Type B pancreatic cell (in vitro differentiated cells): ENCODE measurements at places on chromosomes 7 and 10. TPM values are rescaled to one million over a fixed set of nuclear protein-coding genes. Genes with fewer than 3 reads are reported as not detected.

DNA sequence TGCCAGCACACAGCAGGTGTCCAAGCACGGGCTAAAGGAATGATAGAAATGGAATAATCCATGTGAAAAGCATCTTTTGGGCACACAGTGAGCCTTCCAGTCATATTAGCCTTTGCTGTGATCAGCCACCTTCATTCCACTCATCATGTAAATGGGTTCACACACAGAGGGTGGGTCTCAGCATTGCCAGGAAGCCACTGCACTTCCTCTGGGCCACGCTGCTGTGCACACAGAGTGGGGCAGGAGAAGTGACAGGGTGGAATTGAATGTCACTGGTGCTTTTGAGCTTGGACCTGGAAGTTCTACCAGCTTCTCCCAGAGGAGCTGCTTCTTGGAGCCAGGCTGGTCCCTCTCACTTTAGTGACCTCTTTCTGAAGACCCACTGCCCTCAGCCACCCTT, 203.5 kb downstream of the USP6NL start:
- no peak for DNase-seq

GRCh38 chr7:136911344-136911743, 42.9 kb downstream of the CHRM2 start:
- DNase-seq, result no peak

DNA sequence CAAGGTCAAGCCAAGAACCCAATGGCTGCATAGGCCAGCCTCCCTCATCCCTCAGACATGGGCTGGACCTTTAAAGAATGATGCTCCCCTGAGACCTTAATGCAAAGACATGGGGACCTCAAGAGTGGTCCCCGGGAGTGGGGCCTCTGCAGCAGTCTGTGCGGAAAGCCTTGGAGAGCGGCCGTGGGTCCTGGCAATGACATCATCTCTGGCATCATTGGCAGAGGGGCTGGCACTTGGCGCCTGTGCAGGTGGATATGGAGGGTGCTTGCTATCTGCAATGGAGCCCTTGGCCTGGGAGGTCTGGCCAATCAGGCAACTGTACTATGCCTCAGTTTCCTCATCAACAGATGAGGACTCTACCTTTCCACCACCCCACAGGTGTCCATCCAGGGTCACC, 365.5 kb upstream of the MKI67 start:
- no peak for DNase-seq

GRCh38 chr7:50359258-50359994, 54.9 kb downstream of the IKZF1 start:
- no peak for DNase-seq

Gene ZNF853
- 5.0 and 9.2 TPM in 2 replicates for total RNA-seq

DNA sequence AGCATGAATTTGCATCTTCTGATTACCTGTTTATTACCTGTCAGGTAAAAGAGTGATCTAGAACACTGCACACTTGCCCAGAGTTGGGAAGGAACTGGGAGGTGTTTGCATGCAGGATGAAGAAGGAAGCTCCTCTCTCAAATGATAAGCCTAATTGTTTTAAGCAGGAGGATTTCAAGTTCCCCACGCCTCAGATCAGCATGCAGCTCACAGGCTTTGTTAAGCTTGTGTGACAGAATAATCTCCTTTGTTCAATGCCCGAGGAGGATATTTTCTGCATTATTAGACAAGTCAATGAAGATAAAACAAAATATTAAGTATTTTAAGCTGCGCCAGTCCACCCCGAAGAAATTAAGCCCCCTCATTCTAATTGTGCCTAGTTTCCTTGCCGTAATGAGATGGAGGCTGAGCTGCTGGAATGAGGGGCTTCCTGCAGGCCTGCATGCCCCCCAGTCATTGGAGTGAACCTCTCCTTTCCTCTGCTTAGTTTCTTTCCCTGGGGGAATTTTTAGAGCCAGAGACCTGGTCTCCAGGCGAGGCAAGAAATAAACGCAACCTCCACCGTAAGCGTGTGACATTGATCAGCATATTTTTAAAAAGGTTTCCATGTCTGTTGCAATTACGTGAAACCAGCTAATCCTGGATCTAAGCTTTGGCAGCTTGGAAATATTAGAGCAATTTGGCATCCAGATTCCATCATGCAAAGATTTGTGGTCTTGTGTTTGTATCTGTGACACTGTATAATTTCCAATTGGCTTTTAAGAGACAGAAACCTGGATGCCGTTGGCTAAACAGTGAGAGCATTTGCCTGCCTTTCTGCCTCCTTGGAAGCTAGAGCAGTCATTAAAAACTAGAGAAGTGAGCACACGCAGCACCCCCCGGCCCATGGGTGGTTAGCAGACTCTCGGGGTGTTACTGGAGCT, 376.0 kb downstream of the GALNT17 start:
- DNase-seq, result no peak

Gene CUEDC2
- total RNA-seq, result 44.5 and 86.1 TPM in 2 replicates

GRCh38 chr10:70680899-70681730, 8.8 kb downstream of the ADAMTS14 start:
- DNase-seq, result no peak

DNA sequence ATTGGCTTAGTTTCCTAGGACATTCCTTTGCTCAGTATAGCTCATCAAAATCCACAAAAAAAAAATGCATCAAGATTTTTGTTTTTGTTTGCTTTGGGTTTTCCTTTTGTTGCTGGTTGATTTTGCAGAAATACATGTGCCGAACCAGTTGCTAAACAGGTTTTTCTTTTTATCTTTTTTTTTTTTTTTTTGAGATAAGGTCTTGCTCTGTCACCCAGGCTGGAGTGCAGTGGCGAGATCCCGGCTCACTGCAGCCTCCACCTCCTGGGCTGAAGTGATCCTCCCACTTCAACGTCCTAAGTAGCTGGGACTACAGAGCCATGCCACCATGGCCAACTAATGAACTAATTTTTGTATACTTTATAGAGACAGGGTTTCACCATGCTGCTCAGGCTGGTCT, 8.3 kb downstream of the CSTF2T start:
- no peak for DNase-seq

DNA sequence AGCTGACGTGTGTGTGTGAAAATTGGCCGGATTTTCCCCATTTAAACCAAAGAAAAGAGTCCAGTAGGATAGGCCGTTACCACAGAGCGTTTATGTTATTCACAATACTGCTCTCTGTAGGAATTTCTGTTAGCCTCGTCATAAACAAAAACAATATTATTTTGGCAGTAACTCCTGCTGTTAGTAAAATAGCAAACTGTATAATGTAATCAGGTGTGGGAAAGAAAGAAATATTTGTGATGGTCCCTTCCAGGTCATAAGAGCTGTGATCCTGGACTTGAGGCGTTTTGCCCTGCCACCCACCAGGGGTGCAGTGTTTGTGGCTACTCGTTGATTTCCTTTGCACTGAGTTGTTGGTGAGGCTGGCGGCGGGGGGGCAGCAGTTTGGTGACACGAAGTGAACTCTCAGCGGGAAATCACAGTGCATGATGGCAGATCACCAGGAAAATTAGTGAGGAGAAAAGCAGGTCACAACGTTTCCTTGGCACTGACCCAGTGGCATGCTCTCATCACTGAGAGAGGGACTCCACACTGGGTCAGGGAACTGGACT, 2.8 kb downstream of the EEPD1 start:
- DNase-seq, result no peak

GRCh38 chr10:27714349-27714748, 31.3 kb downstream of the MKX start:
- no peak for DNase-seq

DNA sequence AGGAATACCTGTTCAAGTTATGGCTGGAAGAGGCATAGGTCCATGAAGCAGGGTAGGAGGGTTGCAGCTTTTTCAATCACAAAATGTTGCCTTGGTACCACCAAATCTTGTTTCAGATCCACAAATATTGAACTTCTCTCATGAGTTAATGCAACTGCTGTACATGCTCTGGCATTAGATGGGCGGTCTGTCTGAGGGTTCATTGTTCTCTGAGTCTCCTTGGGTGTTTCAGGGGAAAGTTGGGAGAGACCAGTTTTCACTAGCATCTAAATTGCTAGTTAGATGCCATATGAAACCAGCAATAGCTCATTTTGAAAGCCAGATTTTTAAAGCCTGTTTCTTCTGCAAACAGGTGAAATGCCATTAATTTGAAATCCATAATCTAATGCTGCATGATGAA, 27.8 kb upstream of the ELMO1 start:
- no peak for DNase-seq

DNA sequence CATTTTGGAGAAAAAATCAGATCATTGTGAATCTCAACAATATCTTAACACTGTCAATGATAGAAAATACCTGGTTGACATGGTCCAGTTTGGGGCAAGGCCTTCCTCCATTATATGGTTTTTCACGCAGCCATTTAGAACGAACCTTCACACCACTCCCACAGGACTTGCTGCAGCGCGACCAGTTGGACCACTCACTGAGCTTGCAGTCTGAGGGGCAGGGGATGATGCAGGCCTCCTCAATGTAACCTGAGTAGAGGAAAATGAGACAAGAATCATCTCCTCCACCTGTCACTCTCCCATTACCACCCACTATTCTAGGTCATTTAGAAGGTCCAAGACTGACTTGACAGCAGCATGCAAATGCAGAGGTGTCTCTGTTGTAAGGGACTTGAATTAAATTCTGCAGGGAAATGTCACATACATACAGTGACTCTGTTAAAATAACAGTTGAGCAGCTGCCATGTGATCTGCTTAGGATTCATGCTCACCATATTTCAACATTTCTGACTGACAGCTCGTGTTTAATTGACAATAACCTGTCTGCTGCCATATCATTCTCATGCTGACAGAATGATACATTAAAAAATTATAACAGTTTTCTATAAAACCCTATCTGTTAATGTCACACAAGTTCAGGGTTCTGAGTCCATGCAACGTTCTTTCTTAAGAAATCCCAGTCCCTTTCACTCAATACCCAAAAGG, 403.0 kb downstream of the THSD7A start:
- no peak for DNase-seq

DNA sequence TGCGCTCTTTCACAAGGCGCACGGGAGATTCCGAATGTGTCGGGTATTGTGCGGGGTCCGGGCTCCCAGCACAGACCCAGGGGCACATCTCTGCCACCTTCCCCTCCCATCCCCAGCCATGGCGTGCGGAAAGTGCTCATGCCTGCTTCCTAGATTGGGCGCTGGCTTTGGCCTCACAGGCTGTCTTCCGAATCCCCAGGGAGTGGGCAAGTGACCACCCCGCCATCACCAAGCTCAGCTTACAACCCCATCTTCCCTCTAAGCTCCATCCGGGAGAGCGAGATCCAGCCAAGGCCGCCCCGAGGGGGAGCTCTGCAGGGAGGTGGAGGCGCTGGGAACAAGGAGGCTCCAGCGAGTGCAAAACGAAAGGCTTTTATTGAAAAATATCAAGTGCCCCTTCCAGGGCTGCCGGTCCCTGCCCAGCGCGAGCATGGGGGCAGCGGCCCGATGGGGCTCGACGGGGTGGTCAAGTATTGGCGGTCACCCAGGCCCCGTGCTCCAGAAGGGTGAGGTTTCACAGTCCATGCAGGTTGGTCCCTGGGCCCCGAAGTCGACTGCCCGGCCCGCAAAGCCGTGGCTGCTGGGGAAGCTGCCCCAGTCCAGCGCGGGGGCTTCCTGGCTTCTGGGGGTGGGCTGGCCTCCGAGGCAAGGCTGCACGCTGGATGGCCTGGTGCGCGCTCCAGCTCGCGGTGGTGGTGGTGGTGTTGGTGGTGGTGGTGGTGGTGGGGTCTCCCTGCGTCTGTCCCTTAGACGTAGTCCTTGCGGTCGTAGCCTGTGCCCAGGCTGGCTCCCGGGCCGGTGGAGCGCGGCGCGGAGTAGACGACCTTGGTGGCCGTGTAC, 1.2 kb downstream of the CLDN3 start:
- no peak for DNase-seq

DNA sequence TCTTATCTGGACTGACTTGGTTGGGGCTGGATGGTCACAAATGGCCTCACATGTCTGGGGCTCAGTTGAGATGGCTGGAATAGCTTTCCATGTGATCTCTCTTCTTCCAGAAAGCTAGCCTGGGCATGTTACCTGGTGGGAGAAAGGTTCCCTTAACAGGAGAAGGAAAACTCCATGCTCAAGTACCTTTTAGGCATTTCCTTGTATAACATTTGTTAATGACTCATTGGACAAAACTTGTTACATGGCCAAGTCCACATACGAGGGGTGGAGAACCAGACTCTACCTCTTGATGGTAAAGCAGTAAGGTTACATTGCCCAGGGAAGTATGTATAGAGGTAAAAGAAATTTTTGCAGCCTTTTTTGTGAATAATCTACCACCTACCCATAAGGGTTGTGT, 826.4 kb downstream of the LRMDA start:
- no peak for DNase-seq

GRCh38 chr7:117282239-117282812, 40.5 kb downstream of the WNT2 start:
- DNase-seq, result no peak

DNA sequence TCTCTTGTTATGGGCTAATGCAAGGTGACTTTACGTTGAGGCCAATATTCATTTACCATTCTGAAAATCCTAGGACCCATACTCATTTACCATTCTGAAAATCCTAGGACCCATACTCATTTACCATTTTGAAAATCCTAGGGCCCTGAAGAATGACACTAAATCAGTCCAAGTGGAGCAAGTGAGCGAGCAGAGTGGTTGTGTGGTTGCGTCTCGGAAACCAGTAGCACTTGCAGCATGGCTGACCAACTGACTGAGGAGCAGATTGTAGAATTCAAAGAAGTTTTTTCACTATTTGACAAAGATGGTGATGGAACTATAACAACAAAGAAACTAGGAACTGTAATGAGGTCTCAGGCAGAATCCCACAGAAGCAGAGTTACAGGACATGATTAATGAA, 6.9 kb downstream of the SAR1A start:
- DNase-seq, result no peak

Gene PRLHR
- 2.6 and 3.3 TPM in 2 replicates for total RNA-seq

DNA sequence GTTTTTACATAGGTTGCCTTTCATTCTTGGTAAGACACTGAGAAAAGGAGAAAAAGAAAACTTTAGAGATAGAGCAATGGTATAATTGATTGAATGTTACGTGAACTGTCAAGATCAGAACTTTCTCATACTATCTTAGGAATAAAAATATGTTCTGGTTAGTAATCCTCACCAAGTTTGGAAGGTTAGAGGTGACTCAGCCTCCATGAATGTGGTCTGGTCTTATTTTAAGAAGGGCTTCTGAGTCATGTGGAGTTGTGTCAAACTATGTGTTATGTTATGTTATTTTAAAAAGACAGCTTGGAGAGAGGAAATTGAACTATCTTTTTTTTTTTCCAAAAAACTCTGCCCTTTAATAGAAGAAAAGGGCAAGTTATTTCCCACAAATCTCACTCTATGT, 458.6 kb upstream of the KLF6 start:
- no peak for DNase-seq

Gene SAP25
- 3.1 and 5.6 TPM in 2 replicates for total RNA-seq

Gene SUN3
- total RNA-seq, result not detected in 2 replicates

- DNase-seq, result no peak
Observed at GRCh38 chr10:55500931-55501559, 700.0 kb upstream of the PCDH15 start.

Gene MMD2
- not detected in 2 replicates for total RNA-seq

GRCh38 chr7:152894295-152895170, 135.0 kb downstream of the ACTR3B start:
- no peak for DNase-seq

- no peak for DNase-seq
Observed at GRCh38 chr7:44065431-44066110, at the start of gene PGAM2. Gene PGAM2, minus strand, starts transcription at chr7:44065567. Its CDS starts 38 bp downstream, at chr7:44065529.
